ENCODE measurements at places on chromosomes 12 and 14.

GRCh38 chr14:28321475-28322244 lies 444.9 kb upstream of the FOXG1 start:
- peak; percentile 15 for DNase-seq

DNA sequence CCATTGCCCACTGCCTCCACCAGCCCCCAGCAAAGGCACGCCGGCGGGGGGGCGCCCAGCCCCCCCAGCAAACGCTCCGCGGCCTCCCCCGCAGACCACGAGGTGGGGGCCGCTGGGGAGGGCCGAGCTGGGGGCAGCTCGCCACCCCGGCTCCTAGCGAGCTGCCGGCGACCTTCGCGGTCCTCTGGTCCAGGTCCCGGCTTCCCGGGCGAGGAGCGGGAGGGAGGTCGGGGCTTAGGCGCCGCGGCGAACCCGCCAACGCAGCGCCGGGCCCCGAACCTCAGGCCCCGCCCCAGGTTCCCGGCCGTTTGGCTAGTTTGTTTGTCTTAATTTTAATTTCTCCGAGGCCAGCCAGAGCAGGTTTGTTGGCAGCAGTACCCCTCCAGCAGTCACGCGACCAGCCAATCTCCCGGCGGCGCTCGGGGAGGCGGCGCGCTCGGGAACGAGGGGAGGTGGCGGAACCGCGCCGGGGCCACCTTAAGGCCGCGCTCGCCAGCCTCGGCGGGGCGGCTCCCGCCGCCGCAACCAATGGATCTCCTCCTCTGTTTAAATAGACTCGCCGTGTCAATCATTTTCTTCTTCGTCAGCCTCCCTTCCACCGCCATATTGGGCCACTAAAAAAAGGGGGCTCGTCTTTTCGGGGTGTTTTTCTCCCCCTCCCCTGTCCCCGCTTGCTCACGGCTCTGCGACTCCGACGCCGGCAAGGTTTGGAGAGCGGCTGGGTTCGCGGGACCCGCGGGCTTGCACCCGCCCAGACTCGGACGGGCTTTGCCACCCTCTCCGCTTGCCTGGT lies at the start of gene CDKN1B:
Gene CDKN1B (plus strand): TSS at position 576 of the 793 bp plus-strand sequence. CDS start 472 bp downstream, outside the sequence.
- peak; percentile 93 for DNase-seq

DNA sequence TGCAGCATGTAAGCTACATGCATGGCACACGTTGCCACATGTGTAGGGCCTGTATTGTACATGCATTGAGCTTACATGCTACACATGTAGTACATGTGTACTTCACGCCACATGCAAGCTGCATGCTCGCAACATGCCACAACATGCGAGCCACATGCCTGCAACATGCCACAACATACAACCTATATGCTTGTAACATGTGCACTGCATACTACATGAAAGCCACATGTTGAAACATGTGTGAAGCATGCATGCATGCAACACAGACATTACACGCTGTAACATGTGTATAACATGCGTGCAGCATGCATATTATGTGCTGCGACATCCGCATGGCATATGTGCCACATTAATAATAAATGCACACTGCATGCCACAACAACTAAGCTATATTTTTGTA lies 9.1 kb upstream of the TMTC1 start:
- DNase-seq: no peak

DNA sequence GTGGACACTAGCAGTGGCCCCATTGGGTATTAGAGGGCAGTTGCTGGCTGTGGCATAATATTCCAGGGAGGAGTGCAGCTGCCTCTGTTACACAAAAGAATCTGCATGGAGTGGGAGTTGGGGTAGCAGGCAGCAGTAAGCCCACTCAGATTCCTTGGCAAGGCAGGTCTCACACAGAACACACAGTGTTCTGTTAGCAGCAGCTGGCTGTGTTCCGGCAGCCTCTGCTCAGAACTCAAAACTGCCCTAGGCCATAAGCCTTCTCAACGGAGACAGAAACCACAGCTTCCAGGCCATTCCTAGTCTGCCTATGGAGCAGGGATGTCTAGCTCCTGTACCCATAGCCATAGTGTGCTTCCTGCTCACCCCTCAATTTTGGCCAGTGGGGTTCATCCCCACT lies 1085.4 kb downstream of the SLC6A15 start:
- no peak for DNase-seq

DNA sequence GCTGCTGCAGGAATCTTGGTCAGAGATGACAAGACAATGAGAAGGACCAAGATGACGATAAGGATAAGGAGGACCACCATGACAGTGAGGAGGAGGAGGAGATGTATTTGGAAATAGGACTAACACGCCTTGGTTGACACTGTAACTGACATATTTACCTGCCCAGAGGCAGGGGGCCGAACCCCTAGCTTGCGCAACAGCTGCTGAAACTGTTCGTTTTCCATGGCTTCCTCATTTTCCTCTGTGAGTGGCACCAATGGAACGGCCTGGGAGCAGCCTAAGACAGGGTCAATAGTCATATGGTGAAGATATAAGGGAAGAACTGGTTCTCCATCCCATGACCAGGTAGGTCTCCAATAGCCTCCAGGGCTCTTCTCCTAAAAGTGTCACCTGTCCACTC lies 28.8 kb downstream of the TIMELESS start:
- DNase-seq: no peak

- DNase-seq: peak; percentile 24
Measured at GRCh38 chr14:33280646-33281045, 342.0 kb downstream of the NPAS3 start.

GRCh38 chr14:93804654-93805053 lies 16.4 kb upstream of the PRIMA1 start:
- no peak for DNase-seq

GRCh38 chr14:75286313-75286712 lies 7.7 kb downstream of the FOS start:
- DNase-seq: no peak

GRCh38 chr14:67358924-67359774 lies 455 bp downstream of the ATP6V1D start:
- peak; percentile 66 for DNase-seq

- DNase-seq: no peak
Measured at GRCh38 chr14:89356927-89357326, 60.1 kb downstream of the FOXN3 start.

DNA sequence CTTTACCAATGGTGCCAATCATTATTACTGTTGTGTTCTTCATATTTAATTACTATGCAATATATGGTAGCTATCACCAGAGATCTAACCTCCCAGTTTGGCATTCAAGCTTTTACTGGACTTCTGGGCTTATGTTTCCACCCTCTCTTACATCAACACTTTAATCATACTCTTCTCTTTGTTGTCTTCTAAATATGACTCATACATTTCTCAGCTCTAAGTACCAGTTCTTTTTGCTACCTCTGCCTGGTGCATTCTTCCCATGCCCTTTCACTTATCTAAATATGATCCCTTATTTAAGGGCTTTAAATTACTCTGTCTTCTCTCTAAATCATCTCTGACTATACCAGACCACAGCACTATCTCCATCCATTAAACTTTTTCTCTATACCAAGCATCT lies 246.1 kb upstream of the CCDC196 start:
- DNase-seq: peak; percentile 51

DNA sequence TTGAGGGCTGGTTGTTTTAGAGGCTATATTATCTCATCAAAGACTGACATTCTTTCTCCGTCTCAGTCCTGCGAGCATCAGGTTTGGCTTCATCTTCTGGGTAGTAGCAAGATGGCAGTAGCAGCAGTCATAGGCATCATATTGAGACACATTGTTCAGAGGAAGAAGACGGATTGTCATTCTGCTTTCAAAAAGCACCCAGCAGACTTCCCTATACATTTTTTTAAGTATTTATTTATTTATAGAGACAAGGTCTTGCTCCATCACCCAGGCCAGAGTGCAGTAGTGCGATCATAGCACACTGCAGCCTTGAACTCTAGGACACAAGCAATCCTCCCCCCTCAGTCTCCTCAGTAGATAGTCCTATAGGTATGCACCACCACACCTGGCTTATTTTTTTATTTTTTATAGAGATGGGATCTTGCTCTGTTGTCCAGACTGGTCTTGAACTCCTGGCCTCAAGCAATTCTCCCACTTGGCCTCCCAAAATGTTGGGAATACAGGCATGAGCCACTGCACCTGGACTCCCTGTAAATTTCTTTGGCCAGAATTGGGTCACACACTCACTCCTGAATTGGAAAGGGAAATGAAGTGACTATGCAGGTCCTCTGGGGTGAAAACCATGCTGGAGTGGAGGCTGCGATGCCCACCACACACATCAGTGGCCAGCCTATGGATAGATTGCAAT lies 125.4 kb downstream of the SLC38A6 start:
- no peak for DNase-seq

Data from fibroblast of skin of back (primary cell).